ENCODE measurements at places on chromosomes 3 and 15.

- no peak for DNase-seq
These were observed 35.3 kb downstream of the CAPN7 start for GRCh38 chr3:15241341-15241740.

DNA sequence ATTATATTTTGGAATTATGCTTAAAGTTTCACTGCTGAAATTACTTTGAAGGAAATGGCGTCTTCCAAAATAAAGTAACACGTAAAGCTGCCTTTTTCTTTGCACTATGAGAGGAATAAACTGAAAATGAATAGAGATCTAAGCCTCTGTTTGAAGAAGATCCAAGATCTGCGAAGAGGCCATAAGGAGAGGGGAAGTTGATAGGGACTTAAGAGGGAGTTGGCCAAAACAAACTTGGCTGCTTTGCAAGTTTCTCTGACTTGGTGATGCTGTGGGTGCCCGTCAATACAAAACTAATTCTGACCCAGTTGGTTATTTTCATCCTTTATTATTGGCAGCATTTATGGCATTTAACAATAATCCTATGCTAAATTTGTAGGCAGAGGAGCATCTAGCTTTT lies 190.2 kb upstream of the GBE1 start:
- no peak for DNase-seq

GRCh38 chr3:55009372-55009771 lies 81.5 kb upstream of the LRTM1 start:
- DNase-seq: no peak

DNA sequence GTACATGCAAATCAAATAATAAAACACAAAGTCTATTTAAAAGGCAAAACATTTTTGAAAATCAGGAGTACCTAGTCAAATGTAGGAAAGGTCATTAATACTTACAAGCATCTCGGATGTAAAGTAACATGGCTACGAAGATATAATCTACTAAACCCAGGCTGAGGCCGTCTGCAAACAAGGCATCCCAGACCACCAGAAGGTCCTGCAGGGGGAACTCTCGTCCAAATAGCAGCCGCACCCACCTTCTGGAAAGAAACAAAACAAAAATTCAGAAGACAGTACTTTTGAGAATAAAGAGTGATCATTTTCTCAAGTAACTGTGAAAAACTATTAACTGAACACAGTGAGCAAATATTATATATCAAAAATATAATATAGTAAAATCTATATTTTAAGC lies 423.1 kb downstream of the PLCL2 start:
- no peak for DNase-seq

DNA sequence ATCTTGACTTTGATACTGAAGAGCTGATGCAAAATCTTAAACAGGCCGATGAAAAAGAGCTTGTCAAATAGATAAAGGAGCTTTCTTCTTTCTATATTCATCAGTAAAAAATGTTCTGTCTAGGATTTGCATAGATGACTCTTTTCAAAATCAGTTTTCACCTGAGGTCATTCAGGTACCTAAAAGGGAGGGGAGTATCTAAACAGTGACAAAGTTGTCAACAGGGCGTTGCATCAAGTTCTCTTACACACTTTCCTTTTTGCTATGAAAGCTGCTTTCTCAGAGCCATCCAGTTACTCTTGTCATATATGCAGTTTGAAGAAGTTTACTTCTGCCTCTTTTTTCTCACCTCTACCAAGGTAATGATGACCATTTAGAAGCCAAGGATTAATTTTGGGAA lies 60.0 kb downstream of the AKAP13 start:
- no peak for DNase-seq

- DNase-seq: peak; percentile 43
These were observed 1.1 kb downstream of the PIAS1 start for GRCh38 chr15:68055224-68055705.

- DNase-seq: no peak
These were observed 255.9 kb downstream of the XXYLT1 start for GRCh38 chr3:195015021-195015420.

DNA sequence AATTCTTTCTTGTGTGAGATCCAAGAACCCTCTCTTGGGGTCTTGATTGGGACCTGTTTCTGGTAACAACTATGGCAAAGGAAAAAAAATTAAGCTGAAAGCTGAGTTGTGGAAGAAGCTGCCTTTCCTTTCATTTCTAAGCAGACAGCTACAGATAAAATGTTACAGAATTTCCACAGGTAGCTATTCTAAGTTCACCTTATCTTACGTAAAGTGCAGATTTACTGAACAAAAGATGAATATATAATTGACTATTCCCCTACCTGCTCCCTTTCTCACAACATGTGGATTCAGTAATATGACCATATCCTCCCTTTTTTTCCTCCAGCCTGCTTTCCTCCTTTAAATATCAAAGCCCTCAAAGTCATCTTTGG lies 36.6 kb downstream of the CLEC3B start:
- no peak for DNase-seq

DNA sequence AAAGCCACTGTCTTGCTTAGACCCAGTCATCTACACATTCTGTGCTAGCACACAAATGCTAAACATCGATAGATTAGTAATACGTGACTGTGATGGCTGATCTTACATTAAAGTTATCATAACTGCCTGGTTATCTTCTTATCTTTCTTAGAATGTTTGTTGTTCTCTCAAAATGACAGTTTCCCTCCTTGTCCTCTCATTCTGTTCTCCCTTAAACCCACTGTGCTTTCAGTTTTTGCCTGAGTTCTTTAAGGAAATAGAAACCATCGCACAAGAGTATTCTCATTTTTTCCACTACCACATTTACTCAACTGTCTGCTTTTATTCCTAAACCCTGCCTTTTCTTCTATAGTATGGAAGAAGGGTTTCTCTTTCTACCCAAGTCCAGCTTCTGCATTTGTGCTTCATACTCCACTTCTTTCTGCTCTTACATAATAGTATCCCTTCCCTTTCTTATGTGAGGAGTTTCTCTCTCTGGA lies 17.1 kb downstream of the STX19 start:
- DNase-seq: no peak

DNA sequence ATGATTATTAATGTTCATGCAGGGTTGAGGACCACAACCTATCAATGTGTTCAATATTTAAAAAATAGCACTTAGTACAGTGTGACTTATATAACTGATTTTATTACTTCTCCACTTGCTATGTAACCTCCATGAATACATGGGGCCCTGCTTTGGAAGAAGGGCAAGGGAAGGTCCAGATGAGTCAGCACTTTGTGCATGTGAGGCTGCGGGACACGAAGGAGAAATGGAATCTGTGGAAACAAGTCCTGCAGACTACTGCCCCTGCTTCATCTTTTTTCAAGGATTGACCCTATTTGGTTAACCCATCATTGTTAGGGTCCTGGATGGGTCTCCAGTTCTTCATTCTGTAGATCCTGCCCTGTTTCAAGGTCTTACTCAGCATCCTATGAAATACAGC lies 1.6 kb downstream of the NXPE3 start:
- DNase-seq: no peak

DNA sequence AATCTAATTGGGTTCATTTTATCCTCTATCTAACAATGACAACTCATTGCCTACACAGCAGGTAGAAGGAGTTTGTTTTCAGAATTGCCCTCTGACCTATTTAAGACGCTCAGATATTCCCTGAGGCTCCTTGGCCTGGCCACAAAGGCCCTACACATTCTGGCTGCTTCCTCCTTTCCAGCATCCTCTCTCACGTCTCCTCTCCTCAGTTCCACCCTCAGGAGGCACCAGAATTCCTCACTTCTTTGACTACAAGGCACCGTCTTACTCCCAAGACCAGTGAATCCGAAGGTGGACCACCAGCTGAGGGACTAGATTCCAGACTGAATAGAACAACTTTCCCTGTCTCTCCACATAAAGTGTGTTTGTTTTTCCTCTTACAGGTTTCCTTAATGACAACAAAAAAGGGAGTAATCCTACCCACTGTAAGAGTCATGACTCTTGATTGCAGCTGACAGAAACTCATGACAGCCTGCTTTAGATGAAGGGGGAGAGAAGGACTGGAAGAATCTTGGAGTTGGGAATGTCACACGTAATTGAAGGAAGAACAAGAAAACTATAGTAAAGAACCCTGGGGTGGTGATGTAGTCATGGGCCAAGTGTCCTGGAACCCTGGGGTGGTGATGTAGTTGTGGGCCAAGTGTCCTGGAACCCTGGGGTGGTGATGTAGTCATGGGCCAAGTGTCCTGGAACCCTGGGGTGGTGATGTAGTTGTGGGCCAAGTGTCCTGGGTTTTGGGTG lies 22.0 kb upstream of the MUC20 start:
- DNase-seq: no peak

DNA sequence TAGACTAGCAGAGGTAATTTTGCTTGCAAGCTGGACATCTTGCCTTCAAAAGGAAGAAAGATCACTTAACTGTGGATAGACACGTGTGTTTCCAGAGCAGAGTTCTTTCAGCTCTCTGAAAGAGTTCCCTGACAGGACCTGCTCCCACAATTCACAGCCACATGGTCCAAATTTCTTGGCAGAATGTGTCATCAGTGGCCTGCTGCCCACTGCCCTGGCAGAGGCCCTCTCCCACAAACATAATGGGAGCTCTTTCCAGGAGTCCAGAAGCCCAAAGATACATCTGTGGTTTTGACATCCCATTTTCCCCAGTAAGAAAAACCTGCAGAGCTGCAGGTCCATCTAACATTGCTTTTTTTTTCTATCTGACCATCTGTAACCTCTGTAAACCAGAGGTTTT lies 48.3 kb downstream of the SERPINI1 start:
- DNase-seq: no peak

DNA sequence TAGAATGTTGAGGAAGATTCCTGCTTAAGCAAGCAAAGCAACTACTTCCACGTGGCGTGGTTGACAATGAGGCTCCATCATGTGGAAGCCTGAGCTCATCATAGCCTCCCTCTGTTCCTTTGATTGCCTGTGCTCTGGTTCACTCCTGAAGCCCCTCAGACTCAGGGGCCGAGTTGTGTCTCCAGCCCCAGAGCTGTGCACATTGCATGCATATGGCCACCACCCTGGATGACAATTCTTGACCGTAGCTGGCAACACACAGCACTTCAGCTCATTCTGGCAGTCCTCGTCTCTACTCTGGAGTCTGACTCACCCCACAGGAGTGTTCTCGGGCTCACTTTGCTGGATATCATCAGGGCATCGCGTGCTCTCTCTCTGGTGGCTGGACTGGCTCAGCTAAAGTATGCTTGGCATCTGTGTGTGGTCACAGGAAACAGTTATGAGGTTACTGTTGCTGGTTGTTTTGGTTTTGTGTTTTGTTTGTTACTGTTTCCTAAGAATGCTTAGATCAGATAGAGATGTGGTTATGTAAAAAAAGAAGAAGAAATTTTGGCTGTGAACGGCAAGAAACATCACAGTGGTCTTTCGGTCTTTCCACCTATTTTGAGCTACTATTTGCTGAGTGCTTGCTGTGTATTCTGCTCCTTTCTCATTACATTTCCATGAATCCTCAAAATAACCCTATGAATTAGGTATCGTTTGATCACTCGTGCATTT lies 41.6 kb upstream of the MRPS22 start:
- no peak for DNase-seq

GRCh38 chr3:185928496-185928895 lies 9.3 kb downstream of the TRA2B start:
- DNase-seq: no peak

- DNase-seq: no peak
These were observed 19.6 kb downstream of the GYG1 start for GRCh38 chr3:149010966-149011365.

GRCh38 chr3:117602058-117602644 lies 892.6 kb downstream of the TUSC7 start:
- DNase-seq: no peak

DNA sequence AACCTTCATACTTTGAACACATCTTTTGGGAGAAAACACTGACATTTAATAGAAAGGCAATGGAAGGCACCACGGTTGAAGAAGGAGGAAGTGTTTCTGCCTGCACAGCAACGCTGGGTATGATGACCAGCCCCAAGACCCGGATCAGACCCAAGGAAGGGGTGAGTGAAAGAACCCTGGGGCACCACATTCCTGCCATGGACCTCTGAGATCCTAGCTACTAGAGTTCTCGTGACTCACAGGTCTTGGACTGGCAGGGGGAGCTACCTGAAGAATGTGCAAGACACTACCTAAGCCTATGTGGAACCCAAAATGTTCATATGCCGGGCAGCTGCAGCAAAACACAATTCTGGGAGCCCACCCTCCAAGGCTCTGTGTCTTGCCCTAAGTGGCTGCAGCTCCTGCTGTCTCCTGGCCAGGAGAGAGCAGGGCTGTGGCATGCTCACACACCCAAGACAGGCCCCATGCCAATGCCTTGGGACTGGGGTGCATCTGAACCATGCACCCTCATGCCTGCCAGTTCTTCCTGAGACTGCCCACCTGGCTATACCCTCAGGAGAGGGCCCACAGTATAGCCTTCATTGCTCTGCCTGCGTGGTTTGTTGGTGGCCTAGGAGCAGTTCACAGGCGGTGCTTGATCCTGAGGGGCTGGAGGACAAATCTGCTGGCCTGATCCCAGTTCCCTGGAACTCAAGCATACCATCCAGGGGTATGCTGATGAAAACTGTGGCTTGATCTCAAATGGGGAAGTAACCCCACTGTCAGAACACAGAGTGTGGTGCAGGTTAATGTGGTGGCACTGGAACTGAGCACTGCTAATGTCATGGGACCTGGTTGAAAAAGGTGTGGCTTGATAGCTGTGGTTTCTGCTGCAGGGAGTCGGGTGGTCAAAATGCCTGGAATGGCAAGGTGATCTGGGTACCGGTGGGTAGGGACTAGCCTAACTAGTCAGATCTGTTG lies 353.3 kb upstream of the ARHGEF26 start:
- DNase-seq: no peak

GRCh38 chr3:116802651-116803050 lies 93.1 kb downstream of the TUSC7 start:
- DNase-seq: no peak

DNA sequence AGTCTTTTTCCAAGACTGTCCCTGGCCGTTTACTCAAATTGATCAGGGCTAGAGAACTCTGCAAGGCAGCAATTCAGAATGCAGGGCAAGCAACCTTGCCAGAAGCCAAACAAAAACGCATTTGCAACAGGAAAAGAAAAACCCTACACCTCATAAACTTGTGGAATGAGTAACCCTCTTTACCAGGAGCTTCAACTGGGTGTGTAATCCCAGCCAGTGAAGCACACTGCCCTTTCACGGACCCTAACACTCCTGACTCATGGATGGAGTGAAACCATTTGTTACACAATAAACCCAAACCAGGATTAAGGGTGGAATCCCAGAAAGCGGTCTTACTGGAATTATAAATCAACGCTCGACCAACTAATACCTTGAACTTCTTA lies 14.8 kb upstream of the LDHAL6B start:
- DNase-seq: no peak

DNA sequence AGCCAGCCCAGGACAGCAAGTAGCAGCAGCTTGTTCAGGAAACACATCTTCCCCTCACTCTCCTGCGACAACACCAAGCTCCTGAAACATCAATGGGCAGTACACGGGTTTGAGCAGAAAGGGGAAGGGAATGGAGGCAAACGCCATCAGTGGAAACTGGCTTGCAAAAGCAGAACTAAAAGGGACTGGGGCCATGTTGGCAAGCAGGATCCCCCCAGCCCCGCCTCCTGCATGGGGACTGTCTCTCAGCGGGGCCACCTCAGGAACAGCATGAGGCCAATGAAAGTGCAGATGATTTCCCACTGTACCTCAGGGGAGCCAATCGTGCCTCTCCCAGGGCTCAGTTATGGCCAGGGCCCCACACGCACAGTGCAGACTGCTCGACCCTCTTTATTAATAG lies 6.8 kb downstream of the CDAN1 start:
- DNase-seq: no peak
